Stimulated activated CD8-positive, alpha-beta memory T cell treated with anti-CD3 and anti-CD28 coated beads, Interleukin-7, amount 100 ng/mL, for 1 hour (primary cell): ENCODE measurements at places on chromosomes 7 and 10.

DNA sequence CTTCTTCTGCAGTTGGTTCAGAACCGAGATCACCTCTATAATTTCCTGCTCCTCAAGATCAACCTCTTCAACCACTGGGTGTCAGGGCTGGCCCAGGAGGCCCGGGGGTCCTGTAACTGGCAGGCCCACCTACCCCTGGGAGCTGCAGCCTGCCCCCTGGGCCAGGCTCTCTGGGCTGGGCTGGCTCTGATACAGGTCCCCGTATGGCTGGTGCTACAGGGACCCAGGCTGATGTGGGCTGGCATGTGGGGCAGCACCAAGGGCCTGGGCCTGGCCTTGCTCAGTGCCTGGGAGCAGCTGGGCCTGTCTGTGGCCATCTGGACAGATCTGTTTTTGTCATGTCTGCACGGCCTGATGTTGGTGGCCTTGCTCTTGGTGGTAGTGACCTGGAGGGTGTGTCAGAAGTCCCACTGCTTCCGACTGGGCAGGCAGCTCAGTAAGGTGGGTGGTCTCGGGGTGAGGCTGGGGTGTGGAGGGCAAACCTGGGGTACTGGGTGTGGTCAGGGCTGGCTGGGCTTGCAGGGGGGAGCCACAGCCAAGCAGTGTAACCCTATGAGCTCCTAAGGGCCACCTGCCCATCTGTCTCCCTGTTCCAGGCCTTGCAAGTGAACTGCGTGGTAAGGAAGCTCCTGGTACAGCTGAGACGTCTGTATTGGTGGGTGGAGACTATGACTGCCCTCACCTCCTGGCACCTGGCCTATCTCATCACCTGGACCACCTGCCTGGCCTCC lies 4.2 kb downstream of the TMEM270 start:
- DNase-seq = no peak

GRCh38 chr7:134605978-134606923 lies 40.4 kb upstream of the BPGM start:
- DNase-seq = peak; percentile 24

- DNase-seq = no peak
Measured at GRCh38 chr7:99267481-99267840, 5.2 kb upstream of the MYH16 start.

DNA sequence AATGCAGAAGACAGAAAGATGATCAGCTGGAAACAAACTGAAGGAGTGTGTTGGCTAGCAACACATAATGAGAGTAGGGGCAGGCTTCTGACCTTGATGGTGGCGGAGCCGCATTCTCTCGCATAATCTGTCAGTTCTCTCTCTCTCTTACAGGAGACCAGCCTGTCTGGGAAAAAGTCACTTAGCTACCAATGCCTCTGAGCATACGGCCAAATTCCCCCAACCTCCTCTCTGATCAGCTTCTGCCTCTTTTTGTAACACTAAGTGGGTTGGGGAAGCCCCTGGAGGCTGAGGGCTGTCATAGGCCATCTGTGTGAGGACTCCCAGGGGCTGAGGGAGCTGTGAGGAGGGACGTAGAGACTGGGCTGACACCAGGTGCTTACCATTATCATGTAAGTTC lies 104.6 kb downstream of the HIPK2 start:
- no peak for DNase-seq

- DNase-seq = no peak
Measured at GRCh38 chr7:43749383-43749940, 9.0 kb upstream of the BLVRA start.

DNA sequence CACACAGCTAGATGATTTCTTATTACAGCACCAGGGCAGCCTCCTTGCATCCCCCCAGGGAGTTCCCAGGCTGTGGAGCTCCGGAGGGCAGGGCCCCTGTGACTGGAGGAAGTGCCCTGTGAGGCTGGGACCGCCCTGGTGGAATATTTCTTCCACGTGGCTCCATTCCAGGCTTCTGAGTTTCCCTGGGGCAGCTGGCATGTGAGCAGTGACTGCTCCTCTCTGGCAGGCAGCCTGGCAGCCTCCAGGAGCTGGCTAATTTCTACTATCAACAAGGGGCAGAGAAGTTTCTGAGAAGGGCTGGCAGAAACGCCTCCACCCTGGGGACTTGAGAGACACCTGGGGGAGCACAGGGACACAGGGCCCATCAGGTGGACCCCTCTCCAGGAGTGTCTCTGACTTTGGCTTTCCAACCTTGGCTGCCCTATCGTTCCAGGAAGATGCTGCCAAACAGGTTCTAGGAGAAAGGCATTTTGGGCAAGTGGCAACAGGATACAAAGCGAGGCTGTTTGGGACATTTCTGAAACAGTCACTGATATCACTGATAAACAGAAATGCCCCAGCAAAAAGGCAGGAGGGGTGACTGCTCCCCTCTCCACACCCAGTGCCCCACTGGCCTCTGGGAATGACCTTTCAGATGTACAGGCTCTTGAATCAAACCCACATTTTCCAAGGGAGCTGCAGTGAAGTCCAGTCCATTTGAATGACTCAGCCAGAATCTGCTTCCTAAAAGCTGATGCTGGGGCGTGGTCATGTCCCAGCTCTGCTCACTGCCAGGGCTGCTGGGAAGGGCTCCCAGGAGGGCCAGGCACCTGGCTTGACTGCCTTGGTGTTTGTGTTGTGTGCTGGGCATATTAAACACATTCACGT lies 16.1 kb downstream of the MYOF start:
- no peak for DNase-seq

- DNase-seq = no peak
Measured at GRCh38 chr10:75542906-75543305, 111.5 kb downstream of the LRMDA start.

GRCh38 chr7:132078891-132079735 lies 497.2 kb downstream of the PLXNA4 start:
- DNase-seq = no peak

DNA sequence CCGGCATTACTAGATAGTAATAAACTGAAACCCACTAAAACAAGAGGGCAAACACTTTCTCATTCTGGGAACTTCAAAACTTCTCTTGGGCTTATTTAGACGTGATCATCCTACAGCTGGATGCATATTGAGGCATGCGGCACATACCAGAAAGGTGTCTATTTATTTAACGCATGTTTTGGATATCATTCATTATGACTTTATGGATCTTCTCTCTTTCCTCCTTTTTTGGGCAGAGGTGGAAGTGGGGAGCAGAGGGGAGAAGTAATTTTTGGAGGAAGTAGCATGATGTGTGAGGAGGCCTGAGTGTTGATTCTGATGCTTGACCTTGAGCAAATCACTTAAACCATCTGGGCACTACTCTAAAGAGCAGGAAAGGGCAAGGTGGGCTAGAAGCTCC lies 270.6 kb downstream of the TRIL start:
- no peak for DNase-seq
